Activated B cell treated with CpG ODN at 0.5 μM for 24 hours (primary cell): ENCODE measurements at places on chromosomes 6 and 20.

DNA sequence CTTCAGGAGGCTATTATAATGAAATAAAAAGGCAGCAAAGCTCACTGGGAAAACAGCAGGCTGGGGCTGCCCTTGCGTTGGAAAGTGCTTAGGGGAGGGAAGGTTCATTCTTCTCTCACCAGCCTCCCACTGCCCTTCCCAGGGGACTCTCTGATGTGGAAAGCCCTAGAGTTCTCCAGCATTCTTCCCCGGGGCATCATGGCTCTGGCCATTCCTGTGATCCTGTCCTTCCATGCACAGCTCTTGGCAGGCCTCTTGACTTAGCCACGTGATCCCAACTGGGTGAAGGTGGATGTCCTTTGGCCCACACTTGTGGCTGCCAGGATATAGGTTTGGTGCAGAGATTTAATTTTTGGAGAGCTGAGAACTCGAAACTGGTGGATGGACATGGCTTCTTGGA is 58.0 kb upstream of the ZNF831 start:
- DNase-seq = no peak

- DNase-seq = no peak
These were observed 11.4 kb downstream of the LBP start for GRCh38 chr20:38357653-38358207.

DNA sequence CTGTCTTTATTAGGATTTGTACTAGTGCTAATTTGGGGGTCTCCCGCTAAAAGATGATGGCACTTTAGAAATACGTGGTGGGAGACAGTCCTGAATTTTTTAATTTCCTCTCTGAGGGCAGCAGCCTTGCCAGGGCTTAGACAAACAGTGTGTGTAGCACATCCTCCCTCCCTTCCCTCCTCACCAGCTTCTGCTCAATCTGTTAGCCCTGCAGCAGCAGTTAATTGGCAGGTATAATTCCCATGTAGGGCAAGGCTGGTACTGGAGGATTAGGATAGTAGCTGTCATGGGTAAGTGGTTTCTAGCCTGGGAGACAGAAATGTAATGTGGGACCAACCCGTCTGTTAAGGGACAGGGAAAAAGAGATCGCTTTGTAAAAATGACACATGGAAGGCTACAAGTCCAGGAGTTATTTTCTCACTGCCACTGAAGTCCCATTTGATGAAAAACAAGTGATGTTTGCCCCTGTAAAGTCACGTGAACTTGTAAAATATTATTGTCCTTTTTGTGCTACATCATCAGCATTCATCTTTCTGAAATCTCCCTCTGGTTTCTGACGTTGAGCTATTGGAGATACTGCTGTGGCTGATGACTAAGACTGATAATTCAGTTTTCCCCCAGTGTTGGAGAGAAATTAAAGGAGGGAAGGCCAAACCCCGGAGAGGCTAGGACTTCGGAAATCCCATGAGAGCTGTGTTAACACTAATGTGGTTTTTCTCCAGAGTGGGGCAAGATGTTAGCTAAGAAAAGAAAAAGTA is 40.6 kb downstream of the CTNNBL1 start:
- DNase-seq = no peak

DNA sequence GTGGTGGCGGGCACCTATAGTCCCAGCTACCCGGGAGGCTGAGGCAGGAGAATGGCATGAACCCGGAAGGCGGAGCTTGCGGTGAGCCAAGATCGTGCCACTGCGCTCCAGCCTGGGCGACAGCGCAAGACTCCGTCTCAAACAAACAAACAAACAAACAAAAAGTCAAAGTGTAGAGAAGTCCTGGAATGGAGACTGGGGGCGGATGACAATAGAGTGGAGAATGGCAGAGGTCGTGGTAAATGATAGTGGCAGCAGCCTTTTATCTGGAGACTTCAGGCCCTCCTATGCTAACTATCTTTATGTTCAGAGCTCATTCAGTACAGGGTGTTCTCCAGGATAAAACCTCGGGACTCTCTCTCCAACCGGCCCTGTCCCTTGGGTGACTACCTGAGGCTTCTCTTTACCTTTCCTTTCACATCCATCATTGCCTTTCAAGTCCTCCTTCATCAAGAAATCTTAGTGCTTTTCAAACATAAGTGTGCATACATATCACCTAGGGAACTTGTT is 1.4 kb upstream of the FKBPL start:
- DNase-seq = no peak

GRCh38 chr6:166862978-166863530 is 93.3 kb downstream of the RNASET2 start:
- no peak for DNase-seq

DNA sequence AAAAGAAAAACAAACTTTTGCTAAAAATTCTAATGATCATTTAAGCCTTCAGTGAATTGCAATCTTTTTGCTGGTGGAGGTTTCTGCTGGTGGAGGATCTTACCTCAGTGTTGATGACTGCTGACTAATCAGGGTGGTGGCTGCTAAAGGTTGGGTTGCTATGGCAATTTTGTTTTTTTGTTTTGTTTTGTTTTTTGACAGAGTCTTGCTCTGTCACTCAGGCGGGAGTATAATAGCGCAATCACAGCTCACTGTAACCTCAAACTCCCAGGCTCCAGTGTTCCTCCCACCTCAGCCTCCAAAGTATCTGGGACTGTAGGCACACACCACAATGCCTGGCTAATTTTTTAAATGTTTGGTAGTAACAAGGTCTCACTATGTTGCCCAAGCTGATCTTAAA is 94.7 kb downstream of the ANKRD6 start:
- no peak for DNase-seq

DNA sequence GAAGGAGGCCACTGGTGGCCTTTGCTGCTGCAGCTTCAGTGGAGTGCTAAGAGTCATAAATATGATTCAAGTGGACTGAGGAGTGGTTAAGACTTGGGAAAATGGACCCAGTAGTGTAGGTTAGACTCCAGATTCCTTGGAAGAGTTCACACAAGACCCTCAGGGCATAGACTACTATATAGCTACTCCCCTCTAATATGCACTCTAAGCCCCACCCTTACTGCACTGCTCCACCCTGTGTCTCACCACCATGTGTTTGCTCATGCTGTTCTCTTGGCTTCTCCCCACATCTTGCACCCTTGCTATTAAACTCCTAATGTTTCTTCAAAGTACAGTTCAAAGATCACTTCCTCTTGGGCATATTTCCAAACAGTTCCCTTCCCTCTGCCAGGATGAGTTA is 5.7 kb downstream of the KCNQ5 start:
- DNase-seq = no peak

GRCh38 chr6:66865771-66866170 is 1158.7 kb upstream of the EYS start:
- DNase-seq = no peak

GRCh38 chr20:33992145-33992922 is 1.4 kb upstream of the RALY start:
- no peak for DNase-seq

DNA sequence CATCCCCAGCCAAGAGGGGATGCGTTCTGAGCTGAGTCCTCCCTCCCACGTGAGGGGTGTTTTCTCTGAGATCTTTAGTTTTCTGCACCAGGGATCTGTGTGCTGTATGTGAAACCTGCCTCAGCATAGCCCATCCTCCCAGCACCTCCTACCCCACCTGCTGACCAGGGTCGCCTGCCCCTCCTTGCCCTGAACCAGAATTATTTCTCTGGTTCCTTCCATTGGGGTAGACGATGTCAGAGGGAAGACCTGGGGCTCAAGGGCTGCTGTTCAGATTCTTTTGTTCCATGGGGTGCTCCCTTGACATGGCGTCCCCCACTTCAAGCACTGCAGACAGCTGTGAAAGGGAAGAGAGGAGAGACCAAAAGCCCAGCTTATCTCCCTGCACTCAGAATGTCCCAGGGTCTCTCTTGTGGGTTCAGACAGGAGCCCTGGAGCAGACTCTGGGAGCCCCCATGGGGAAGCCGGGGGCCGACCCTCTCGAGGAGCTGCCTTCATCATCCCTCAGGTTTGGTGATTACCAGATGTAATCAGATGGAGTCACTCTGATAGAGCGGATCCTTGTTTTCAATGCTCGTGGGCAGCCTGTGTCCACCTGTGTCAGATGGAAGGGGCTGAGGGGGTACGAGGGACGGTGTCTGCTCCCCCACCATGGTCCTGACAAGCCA is 74.3 kb downstream of the ERMARD start:
- no peak for DNase-seq

DNA sequence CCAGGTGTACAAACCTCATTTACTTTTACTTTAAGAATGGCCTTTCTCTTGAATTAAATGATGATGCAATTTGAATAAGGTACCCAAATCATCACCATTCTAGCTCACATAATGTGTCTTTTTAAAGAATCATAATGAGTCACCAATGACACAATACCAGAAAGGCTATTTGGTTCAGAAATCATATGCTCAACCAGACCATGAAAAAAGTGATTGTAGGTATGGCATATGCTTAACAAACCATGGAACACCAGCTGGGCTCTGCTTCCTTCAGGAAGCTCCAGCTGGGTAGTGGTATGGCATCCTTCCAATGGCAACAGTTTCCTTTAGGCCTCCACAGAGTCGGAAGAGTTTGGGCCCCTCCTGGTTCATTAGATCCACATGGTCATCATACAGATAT is 128.2 kb downstream of the FRK start:
- no peak for DNase-seq

DNA sequence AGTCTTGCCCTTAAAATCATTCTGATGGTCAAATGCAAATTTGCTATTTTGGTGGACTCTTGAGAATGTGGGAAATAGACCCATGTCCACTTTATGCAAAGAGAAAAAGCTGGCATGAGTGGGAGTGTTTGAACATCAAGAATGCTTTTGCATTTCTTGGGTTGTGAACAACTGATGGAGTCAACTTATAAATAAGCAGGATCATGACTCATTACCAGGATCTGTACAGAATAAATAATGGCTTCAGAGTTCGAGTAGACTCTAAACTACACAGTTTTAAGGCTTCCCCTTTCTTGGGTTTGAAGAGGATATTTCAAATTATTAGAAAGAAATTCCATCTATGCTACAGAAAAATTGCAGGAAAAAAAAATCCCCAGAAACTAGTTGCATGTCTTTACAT is 195.5 kb downstream of the EYA4 start:
- no peak for DNase-seq

GRCh38 chr20:49377326-49377725 is 99.5 kb upstream of the ZNFX1 start:
- DNase-seq = no peak

- DNase-seq = no peak
These were observed 78.5 kb upstream of the PHACTR1 start for GRCh38 chr6:12637960-12638641.

- DNase-seq = no peak
These were observed 54.3 kb downstream of the SERAC1 start for GRCh38 chr6:158113802-158114201.

DNA sequence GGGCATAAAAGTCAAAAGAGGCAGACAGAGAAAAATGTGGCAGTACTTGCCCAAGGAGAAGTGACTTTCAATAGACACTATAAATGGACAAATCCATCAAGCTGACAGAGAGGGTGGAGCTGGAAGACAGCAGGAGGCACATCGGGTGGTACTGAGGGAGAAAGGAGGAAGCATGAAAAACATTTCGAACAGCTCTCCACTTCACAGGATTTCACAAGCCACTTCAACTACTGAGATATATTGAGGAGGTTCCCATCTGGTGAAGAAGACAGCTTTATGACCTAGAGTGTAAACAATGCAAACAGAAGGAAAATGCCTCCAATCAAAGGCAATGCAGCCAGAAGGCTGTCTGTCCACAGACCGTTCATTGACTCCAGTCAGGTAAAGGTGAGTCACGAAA is 259.4 kb upstream of the ECI2 start:
- DNase-seq = no peak

- DNase-seq = no peak
These were observed 14.7 kb upstream of the CCDC167 start for GRCh38 chr6:37514321-37514771.

DNA sequence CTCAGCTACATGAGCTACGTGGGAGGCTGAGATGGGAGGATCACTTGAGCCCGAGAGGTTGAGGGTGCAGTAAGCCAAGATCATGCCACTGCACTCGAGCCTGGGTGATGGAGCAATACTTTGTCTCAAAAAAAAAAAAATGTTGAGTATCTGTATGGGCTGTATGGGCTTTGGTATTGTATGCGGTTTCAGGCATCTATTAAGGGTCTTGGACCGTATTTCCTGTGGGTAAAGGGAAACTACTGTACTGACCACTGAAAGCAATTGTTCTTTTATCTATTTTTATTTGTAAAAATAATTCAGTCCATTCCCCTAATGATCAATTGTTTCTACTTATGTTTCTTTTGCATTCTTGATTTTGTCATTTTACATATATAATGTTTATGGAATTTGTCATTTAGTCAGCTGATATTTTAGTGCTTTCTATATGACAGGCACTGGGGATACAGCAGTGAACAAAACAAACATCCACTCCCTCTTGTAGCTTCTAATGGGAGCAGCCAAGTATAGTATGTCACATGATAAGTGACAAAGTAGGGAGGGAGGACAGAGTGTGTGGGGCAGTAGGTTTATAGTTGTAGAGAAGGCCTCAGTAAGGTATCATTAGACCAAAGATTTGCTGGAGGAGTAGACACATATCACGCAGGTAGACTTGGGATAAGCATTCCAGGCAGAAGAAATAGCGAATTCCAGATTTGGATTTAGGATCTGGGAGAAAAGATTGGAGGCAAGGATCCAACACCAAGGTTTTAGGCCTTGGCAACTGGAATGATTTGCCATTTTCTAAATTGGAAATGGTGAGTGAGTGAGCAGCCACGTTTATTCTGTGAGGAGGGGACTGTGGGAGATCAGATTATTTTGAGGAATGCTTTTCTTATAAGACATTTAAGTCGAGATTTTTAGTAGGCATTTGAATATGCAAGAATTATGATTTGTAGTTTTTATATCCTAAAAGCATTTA is 6.0 kb downstream of the PCMT1 start:
- DNase-seq = no peak

GRCh38 chr6:43878823-43879495 is 108.9 kb downstream of the VEGFA start:
- DNase-seq = no peak

- DNase-seq = no peak
These were observed 216.0 kb downstream of the ZFAND3 start for GRCh38 chr6:38035478-38035877.

DNA sequence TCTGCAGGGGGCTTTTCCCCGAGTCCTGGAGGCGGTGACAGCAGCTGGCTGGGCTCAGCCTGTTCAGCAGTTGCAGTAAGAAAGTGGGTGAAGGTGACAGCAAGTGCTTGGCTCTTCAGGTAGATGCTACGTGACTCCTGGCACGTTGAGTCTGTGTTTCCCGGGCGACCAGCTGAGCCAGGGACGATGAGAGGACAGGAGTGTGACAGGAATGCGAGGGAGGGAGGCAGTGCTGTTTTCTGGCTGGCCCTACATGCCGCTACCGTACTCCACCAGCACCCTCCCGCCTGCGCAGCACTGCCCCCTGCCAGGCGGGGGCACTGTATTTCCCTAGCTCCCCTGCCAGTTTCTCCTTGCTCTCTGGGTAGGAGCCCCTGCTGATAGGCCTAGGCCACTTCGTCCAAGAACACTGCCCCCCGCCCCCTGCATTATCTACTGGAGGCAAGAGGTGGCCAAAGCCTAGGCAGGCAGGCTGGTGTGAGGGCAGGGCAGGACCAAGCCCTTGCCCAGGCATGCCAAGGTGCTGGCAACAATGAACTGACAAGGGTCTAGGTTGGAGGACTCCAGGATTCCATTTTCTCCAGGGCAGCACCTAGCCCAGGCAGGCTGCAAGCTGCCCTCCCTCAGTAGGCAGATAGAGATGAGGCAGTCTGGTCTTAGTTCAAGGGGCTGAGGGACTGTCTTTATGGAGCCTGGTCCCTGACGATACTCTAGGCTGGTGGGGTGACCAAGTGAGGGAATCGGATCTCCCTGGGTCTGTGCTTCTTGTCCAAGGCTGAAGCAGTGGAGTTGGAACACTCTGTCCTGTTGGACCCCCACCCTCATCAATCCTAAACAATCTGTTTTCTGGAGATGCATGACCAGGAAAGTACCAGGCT is 19.2 kb downstream of the MRPS18A start:
- peak; percentile 43 for DNase-seq
